ENCODE measurements at places on chromosomes 4 and X.

DNA sequence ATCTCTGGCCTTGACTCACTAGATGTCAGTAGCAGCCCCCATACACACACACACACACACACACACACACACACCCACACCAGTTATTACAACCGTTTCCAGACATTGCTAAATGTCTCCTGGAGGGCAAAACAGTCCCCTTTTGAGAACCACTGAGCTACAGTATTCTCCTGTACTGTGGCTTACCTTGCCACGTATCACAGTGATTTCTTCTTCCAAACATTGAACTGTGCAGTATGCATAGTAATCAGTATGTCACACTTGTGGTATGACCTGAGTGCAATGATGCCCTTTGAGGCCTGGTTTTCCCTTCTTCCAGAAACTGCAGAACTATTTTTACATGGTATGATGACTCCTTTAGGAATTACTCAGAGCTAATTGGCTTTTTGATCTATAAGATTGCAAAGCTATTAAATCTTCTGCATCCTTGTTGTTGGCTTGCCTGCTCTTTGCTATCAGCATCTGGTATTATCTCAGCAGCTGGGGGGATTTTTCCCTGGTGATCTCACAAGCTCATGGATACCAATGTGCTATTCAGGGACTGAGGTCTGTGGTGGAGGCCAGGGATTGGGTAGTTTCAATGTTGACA, 3.6 kb upstream of the THOC2 start:
- DNase-seq = no peak

DNA sequence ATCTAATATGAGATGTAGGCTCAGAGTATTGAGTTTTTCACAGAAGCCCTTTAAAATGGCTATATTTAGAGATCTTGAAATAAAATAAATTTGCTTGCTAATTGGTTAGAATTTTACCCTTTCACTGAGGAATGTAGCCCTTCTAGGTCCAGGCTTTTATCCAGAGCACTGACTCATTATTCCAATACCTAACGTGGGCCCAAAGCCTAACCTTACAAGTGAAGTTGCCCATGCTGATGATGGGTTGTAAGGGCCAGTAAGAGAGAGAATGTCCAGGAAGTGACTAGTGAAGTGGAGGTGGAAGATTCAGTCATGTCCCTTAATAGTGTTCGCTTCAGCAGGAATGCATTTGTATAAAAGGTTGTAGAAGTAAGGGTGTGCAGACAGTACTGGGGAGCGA, 155.9 kb downstream of the STIM2 start:
- no peak for DNase-seq

DNA sequence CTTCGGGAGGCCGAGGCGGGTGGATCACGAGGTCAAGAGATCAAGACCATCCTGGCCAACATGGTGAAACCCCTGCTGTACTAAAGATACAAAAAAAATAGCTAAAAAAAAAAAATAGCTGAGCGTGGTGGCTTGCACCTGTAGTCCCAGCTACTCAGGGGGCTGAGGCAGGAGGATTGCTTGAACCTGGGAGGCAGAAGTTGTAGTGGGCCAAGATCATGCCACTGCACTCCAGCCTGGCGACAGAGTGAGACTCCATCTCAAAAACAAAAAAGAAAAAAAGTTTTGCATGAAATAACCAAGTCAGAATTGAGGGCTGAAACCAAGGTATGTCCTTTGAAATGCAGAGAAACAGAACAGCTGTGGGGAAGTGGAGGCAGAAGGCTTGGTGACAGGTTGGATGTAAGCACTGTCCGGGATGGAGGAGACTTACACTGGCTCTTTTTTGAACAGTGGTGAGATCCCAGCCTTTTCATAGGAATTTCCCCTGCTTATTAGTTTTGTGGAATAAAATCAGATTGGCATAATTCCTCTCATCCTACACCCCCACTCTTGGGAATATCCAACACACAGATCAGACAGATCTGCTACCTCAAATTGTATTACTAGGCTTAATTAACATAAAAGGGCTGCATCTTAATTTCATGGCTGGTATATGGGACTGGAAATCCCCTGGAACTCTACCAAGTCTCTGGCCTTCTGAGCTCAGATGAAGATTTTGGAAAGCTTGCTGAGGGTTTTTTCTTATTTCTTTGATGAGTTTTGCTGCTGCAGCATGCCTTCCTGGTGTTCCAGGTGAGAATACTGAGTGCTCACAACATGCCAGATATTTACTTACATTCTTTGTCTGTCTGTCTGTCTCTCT, 18.8 kb upstream of the C4orf36 start:
- no peak for DNase-seq

DNA sequence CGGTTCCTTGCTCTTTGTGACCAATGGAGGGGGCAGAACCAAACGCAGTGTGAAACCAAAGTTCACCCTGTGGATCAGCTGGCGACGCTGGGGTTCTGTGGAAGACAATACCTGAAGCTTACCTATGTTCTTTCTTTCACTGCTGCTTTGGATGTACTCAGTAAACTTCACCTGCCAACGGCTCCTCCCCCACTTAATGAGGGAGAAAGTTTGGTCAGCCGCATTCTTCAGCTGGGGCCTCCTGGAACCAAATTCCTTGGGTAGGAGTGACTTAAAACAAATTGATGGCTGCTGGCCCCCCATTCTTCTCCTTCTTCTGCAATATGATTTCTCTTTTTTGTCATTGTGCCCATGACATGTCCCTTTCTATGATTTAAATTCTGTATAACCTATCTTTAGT, 282.4 kb downstream of the ANK2 start:
- DNase-seq = no peak

DNA sequence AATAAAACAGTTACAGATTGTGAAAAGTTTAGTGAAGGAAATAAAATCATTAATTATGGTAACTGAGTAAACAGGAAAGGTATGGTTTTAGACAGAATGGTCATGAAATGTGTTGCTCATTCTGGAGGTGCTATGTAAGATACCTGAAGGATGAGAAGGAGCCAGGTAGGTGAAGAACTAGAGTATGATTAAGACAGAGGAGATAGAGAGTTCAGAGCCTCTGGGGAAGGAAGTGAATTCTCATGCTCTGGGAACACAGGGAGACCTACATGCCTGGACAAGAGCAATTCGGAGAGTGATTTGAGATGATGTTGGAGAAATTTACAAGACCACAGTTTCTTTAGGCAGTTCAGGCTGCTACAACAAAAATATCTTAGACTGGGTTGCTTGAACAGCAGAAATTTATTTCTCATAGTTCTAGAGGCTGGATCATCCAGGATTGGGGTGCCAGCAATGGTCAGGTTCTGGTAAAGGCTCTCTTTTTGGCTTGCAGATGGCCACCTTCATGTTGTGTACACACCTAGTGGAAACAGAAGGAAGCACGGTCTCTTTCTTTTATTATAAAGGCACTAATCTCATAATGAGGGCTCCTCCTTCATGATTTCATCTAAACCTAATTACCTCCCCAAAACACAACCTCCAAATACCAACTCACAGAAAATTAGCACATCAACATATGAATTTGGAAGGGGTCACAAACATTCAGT, 1416.1 kb downstream of the PCDH7 start:
- DNase-seq = no peak

DNA sequence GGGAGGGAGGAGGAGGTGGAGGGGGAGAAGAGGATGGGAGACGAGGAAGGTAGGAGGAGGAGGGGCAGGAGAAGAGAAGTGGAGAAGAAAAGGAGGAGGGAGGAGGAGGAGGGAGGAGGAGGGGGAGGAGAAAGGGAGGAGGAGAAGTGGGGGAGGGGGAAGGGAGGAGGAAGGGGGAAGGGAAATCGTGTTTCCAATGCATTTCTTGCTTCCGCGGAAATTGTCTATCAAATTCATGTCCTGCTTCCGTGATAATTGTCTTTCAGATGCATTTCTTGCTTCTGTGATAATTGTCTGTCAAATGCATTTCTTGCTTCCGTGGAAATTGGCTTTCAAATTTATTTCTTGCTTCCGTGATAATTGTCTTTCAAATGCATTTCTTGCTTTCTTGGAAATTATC, 43.3 kb downstream of the CRLF2 start:
- DNase-seq = no peak

GRCh38 chr4:169122422-169122821, 112.4 kb upstream of the CBR4 start:
- no peak for DNase-seq

DNA sequence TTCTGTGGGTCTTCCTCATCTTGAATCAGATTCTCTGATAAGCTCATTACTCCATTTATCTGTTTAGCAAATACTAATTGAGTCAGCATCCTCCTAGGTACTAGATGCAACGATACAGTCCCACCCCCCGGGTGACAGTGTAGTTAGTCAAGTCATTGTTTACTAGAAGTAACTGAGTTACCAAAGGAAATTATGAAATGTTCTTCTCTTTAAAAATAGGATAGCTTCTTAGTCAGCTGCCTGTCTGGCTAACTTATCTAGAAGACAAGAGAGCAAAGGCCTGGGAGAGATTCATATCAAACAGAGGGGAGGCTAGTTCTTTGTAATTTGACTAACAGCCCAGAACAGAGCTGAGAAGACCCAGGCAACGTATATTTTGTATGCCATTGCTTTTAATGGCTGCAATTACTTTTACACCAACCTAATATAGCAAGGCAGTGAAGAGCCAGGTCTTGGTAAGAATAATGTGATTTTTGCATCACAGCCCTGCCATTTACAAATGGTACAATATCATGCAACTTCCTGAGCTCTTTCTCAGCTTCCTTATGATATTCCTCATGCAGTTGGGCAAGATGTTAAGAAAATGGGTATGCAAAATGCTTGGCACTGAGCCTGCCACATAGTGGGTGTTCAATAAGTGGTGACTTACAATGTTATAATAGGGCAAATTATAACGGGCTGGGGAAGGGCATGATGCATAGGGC, 149.9 kb downstream of the CHIC2 start:
- no peak for DNase-seq

DNA sequence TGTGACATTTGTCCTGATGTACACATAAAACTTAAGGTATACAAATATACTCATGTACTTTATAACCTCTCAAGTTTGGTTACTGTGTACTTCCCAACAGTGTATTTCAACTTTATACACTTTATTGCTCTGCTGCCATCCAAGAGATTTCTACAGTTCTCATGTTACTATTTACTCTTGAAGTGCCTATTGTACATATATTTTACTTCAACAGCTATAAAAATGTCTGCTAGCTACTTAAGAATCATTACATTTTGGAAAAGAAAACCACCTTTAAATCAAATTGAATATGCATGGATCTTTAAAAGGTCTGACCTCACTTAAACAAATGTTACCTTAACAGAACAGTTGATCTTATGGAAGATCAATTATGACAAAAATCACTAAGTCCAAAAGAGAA, 1056.4 kb downstream of the ADGRL3 start:
- no peak for DNase-seq

- no peak for DNase-seq
Observed at GRCh38 chr4:95507561-95507960, 41.2 kb downstream of the UNC5C start.

GRCh38 chrX:139832718-139833309, 100.0 kb downstream of the ATP11C start:
- no peak for DNase-seq

- DNase-seq = no peak
Observed at GRCh38 chr4:41385481-41385880, 128.8 kb downstream of the UCHL1 start.

- no peak for DNase-seq
Observed at GRCh38 chr4:98283219-98284189, 22.3 kb downstream of the RAP1GDS1 start.

DNA sequence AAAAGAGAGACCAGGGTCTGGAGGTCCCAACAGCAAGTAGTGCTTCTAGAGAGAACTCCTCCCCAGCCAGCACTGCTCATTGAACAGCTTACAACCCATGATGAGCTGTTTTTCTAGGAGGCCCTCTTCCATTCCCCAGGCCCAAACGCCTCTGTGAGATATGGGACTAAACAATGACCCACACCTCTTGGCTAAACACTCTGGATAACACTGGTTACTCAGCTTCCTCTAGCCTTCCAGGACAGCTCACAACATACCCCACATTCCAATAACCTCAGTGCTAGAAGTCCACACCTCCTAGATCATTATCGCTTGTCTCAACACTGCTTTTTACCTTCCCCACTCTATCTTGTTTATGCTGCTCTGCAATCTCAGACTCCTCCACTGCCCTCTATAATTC, 35.4 kb upstream of the PGRMC2 start:
- DNase-seq = no peak

DNA sequence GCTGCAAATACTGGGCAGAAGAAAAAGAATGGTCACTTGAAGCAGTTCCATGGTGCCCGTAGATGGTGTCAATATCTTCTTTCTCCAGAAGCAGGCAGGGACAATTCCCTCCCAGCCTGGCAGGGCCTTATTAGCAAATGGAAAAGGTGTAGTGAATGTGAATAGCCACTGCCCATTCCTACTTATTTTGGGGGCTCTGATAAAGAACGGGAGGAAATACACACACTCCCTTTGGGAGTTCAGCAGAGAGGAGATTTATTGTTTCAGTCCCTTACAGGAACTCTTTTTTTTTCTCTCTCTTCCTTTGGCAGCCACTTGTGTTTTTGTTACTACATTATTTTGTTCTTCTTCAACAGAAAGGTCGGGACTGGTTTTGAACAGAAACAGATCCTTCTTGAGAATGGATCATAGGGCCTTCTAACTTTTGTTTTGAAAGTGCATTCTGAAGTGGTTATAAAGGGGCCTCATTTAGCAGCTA, at the start of gene EMCN:
EMCN (minus strand) TSS at position 159 of the 478 bp plus-strand sequence; CDS start at position 51, 108 bp downstream.
- DNase-seq = no peak
